Activated T-helper 17 cell treated with anti-CD3 and anti-CD28 coated beads, Interleukin-2, amount 50 U/mL, for 72 hours (primary cell): ENCODE measurements at places on chromosomes 11 and 22. TPM values are rescaled to one million over a fixed set of nuclear protein-coding genes. Genes with fewer than 3 reads are reported as not detected.

DUSP18 gene
- 9.7 TPM for total RNA-seq

TCN1 gene
- total RNA-seq = not detected

PATE2 gene
- total RNA-seq = not detected

PHLDB1 gene
- total RNA-seq = 2.2 TPM

HEPHL1 gene
- not detected for total RNA-seq

KLHL35 gene
- 0.50 TPM for total RNA-seq

VPREB3 gene
- not detected for total RNA-seq

TSKU gene
- total RNA-seq = 3.2 TPM

OR52B6 gene
- total RNA-seq = not detected

APOL5 gene
- not detected for total RNA-seq

OR5AR1 gene
- not detected for total RNA-seq

OR51I1 gene
- total RNA-seq = not detected
